ENCODE measurements at places on chromosomes 12 and 14.

DNA sequence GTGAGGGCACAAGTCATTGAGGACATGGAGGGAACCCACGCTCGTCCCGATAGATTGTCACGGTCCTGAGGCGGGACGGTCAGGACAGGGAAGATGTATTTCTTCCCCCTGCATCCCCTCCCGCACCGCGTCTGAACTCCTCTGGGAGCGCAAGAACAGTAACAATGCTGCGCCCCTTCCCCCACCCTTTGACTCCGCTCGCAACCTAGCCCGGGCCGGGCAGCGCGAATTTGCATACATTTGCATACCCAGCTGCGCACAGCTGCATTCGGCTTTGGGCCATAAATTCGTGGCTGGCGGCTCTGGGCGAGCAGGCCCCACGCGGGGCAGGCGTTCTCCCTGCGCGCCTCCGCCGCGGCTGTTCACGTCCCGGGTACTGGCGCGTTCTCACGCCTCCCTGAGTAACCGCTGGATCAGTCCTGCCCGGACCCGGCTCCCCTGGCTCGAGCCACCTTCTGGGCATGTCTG, 29.0 kb upstream of the SMUG1 start:
- DNase-seq: no peak

DNA sequence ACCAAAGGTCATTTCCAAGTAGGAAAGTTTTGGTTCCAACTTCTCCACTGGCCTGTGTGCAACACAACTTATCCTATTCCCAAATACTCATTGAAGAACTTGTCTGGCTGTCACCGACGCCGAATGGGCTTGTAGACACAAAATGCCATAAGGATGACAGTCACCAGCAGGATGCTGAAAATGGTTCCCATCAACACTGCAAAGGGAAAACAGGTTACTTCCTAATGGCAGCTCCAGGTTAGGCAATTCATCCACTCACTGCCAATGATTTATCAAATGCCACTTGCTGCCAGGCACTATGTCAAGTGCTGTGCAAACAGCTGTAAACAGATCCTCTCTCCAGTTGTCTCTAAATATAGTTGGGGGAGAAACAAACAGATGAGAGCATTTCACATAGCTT, 6.1 kb downstream of the C12orf76 start:
- DNase-seq: peak; percentile 86

DNA sequence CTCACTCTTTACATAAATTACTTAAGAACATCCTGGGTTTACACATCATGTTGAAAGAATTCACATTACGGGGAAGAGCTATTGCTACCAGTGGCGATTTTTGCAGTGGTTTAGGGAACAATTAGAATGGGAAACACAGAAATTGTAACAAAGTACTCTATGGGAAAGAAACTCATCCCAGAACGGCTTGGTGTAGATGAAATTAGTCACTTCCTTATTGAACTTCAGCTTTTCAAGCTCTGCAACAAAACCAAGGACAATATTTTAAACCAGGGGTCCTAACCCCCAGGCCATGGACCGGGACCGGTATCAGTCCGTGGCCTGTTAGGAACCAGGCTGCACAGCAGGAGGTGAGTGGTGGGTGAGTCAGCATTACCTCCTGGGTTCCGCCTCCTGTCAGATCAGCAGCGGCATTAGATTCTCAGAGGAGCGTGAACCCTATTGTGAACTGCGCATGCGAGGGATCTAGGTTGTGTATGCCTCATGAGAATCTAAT, 32.3 kb upstream of the FICD start:
- no peak for DNase-seq

- no peak for DNase-seq
Observed at GRCh38 chr12:91561958-91562325, 379.3 kb upstream of the DCN start.

- no peak for DNase-seq
Observed at GRCh38 chr14:65387628-65388027, 24.9 kb upstream of the FUT8 start.

DNA sequence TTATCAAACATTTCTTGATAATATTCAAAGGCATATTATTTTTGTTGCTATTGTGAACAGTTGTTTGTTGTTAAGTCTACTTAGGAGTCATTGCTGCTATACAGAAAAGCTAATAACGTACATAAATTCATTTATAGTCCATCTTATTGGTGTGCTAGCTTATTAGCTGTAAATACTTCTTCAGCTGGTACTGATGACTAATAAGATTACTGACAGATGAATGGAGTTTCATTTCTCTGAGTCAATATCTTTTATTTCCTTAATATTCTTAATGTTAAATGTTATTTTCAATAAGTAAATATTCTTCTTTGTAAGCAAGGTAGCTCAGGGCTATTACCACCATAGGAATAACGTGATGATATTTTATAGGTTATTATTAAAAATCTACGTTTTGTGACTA, 139.4 kb upstream of the SLCO1C1 start:
- DNase-seq: no peak

GRCh38 chr14:104968153-104968527, 10.0 kb downstream of the AHNAK2 start:
- peak; percentile 47 for DNase-seq

DNA sequence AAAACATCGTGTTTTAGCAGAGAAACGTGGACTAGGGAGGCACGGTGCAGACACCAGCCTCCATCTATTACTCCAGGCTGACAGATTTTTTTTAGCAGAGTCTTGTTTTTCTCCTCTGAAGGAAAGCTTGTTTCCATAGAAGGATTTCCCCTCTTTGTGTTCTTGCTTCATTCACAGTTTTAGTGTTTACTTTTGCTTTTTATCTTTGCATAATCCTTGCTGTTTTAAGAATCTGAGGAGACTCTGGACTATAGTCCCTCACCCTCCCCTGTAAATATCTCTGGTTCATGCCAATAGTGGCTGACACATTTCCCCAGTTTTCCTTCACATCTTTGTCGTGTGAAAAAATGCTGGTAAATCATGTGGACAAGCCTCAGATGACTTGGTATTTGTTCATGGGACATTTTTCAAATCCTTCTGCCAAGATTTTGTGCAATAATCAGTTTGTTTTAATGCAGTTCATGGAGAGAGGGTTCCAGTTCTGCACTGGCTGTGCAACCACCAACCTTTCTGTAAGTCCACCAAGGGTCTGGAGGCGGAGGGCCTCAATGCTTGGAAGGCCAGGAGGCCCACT, 39.9 kb upstream of the TMCC3 start:
- no peak for DNase-seq

- DNase-seq: no peak
Observed at GRCh38 chr12:50615907-50616296, 111.1 kb downstream of the DIP2B start.

DNA sequence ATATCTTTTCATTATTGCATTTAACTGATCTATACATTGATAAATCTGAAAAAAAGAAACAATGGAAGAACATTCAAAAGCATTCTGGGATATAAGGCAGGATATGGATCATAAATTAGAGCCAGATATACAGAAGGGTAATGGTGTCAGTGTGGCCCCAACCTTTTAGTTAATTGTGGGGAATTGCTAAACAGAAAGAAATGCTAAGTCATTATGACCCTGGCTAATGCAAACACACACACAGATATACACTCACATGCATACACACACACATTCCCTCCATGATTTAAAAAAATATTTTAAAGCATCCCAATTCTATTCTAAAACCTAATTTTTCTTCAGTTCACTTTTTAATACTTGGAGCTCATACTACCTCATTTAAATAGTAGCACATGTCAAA, 404.5 kb downstream of the BCAT1 start:
- no peak for DNase-seq

DNA sequence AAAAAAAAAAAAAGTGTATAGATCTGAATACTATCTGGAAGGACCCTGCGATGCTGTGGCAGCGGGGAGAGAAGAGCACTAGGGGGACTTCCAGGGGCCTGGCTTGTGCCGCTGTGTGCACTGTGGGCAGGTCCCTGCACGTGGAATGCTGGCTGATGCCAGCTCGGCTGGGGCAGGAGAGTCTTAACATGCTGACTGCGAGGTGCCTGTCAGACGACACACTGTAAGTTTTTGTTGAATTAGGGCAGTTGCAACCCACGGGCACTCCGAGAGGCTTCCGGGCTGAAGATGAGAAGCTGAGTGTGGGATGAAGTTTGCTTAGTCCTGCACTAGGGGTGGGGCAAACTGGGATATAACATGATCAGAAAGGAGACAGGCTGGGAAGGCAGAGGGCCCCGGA, 10.7 kb downstream of the GLT1D1 start:
- no peak for DNase-seq

- DNase-seq: no peak
Observed at GRCh38 chr12:389142-390096, at the start of gene KDM5A. KDM5A (minus strand) TSS chr12:389320; CDS start chr12:389091, 229 bp downstream.

DNA sequence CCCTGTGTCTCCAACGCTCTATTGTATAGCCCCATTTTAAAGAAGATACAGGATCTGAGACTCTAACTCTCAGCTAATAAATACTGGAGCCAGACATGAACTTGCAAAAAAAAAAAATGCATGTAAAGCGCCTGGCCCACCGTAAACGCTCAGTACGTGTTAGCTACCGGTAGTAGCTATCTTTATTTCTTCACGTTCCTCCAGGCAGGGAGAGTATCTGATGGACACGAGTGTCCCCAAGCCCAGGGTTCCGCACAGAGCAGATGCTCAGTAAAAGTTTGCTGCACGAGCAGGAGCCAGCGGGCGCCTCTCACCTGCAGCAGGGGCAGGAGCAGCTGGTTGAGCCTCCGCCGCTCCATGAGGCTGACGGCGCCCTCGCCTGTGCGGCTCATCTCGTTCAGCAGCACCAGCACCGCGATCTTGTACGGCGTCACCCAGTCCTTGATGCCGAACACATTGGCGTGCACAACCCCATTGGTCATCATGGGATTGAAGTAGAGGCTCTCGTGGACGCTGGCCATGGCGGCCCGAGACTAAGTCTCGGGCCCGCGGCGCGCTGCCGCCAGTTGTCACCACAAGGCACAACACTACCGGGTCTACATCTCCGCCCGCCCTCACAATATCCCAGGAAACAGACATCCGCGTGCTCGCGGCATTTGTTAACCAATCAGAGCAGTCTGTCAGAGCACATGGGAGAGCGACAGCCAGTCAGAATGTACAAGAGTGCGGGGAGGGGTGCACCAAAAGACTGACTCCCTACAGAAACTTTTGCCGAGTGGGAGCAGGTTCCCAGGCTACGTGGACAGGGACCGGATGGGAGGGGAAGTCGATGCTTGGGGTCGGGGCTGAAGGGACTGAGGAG, at the start of gene ANAPC5:
TSS of gene ANAPC5 (minus strand) at position 592 of the 862 bp plus-strand sequence. CDS start at position 521, 71 bp downstream.
- DNase-seq: peak; percentile 98

- peak; percentile 15 for DNase-seq
Observed at GRCh38 chr14:47044841-47045240, 393.3 kb upstream of the RPL10L start.

- DNase-seq: no peak
Observed at GRCh38 chr12:120240495-120240833, 25.1 kb downstream of the PXN start.

DNA sequence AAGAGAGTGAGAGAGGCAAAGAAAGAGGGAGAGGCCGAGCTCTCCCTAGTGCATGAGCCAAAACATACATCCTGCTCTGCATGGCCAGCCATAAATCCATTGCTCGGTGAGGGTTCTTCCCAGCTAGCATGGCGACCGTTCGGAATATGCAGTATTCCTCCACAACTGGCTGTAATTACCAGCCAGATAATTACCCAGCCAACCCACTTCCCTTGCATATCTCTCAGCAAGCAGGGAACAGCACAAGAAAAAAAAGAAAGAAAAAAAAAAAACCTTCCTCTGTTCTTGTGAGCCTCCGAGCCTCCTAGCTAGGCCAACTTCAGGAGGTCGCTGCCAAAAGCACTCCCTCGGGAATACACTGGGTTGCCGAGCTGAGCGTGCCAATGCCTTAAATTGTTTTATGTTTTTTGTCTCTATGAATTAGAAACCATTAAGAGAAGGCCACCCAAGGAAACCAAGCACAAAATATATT, 567.9 kb downstream of the MED13L start:
- DNase-seq: no peak

- no peak for DNase-seq
Observed at GRCh38 chr14:38593476-38593875, 337.6 kb upstream of the CLEC14A start.

DNA sequence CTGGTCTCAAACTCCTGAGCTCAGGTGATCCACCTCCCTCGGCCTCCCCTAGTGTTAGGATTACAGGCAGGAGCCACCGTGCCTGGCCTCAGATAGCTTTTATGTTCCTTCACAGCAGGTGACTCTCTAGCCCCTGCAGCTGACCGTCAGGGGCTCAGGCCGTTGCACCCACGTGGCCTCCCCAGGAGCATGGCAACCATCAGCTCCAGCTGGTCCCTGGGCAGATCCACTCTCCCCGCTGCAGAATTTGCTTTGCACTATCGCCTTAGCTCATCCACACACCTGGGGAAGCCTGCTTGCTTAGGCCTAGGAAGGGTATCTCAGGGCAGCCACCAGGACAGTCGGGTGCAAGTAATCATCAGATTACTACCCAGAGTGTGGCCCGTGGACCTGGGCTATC, 62.6 kb downstream of the TSPAN9 start:
- no peak for DNase-seq

DNA sequence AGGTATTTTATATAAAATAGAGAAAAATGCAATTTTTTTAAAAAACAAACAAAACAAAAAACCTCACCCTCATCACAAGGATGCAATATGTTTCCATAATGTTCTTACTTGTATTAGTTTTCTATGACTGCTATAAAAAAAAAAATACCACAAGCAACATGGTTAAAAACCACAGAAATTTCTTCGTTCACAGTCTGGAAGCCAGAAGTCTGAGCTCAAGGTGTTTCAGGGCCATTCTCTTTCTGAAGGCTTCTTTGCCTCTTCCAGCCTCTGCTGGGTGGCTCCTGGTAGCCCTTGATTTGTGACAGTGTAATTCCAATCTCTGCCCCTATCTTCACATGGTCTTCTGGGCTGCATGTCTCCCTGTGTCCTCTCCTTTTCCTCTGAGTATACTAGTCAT, 21.5 kb upstream of the SSTR1 start:
- DNase-seq: no peak

DNA sequence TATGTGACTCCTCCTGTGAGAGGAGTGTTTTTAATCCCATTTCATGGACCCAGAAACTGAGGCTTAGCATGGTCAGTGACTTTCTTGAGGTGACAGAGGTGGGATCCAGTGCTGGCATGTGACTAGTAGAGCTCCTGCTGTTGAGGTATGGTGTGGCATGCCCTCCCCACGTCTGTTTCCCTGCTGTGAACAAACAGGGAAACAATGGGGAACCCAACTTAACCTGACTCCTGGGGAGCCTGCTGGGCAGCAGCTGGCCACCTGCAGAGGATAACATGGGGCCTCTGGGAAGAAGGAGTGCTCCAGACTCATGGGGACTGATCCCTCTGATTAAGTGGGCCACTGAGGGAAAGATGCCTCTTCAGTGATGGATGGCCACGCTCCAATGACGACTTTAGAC, 114.0 kb downstream of the BEGAIN start:
- DNase-seq: peak; percentile 87

- DNase-seq: no peak
Observed at GRCh38 chr14:61177279-61178225, 103.6 kb downstream of the TMEM30B start.
